ENCODE measurements at places on chromosomes 6 and 20. TPM values are rescaled to one million over a fixed set of nuclear protein-coding genes. Genes with fewer than 3 reads are reported as not detected.

Gene ACSS1
- total RNA-seq: 9.4 TPM

Gene XRN2
- 71.1 TPM for total RNA-seq

Gene CDK19
- 6.8 TPM for total RNA-seq

Gene AURKA
- total RNA-seq: 9.7 TPM

Gene MOG
- not detected for total RNA-seq

Gene METTL24
- total RNA-seq: not detected

All from dermis microvascular lymphatic vessel endothelial cell (primary cell).